ENCODE measurements at places on chromosomes 6 and 20. TPM values are rescaled to one million over a fixed set of nuclear protein-coding genes. Genes with fewer than 3 reads are reported as not detected.

Gene PAK5
- total RNA-seq: not detected

Gene DACT2
- total RNA-seq: 0.48 TPM

Gene PCK1
- 331 TPM for total RNA-seq

Gene ANGPT4
- total RNA-seq: 0.42 TPM

Gene KHDC1L
- total RNA-seq: not detected

Gene TPBG
- total RNA-seq: 15.0 TPM

Gene ZNF334
- total RNA-seq: 0.90 TPM

Gene SLC17A3
- total RNA-seq: not detected

Gene SRSF12
- total RNA-seq: 1.5 TPM
